ENCODE measurements at places on chromosomes 6 and 20.

DNA sequence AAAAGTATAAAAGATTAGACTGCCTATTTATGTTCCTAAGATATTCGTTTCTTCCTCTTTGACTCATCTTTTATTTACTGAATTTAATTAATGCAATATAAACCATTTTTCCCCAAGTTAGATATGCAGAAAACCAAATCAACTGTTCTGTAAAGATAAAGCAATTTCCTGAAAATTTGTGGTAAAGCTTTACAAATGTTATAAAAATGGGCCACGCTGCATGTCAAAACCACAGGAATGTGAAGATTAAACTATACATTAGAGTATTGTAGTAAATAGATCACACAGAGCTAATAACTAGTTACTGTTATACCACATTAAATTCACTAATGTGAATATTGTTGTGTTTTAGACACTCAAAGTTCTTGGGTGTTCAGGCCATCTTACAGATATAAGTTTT, 83.4 kb downstream of the OPN5 start:
- H3K4me3 ChIP-seq, result no peak overlapping the region
- no peaks in the 10 kb centered on the region for H3K27me3 ChIP-seq
- H3K4me1 ChIP-seq, result no peaks in the 10 kb centered on the region
- H3K27ac ChIP-seq, result no peak overlapping the region
- H3K36me3 ChIP-seq, result no peaks in the 10 kb centered on the region

DNA sequence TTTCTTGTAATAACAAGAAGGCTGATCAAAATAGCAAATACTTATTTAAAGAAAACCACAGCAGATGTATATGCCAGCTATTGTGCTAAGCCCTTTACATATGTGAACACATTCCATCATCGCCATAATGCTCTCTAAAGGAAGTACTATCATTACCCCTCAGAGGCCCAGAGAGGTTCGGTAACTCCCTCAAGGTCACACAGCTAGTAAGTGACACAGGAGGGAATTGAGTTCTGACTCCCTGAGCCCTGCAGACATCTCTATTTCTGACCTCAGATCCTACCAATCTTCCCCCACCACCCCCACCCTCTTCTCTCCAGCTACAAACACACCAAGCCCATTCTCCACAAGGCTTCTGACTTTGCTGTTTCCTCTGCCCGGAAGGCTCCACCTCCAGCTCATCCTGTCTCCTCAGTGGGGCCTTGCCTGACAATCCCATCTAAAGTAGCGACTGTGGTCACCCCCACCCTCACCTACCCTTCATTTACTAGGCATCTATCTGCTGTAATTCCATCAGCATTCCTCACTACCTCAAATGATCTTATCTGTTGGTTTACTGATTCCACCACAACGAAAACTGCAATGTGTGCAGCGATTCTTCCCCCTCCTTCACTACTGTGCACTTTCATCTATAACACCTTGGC, 234.5 kb downstream of the LRFN2 start:
- H3K4me3 ChIP-seq, result no peak overlapping the region
- no peaks in the 10 kb centered on the region for H3K36me3 ChIP-seq
- peaks cover 4% of the 10 kb centered on the region for H3K4me1 ChIP-seq
- DNase-seq, result no peak

DNA sequence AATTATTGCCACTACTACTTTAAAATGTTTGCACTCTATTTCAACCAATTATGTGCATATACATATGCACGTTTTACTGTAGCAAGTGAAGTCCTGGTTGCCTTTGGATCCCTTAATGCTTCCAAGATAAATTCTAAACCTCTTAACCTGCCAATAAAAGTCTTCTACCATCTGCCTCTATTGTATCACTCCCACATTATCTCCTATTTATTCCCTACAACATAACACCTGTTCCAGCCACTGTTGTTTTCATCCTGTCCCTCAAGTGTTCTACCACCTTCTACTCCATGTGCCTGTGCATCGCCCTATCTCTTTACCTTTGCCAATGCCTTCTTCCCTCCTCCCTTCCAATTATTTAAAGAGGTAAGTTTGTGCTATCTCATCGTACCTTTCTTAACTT, 499.0 kb upstream of the RNF217 start:
- H3K27me3 ChIP-seq, result no peaks in the 10 kb centered on the region
- H3K27ac ChIP-seq, result no peak overlapping the region
- no peaks in the 10 kb centered on the region for H3K36me3 ChIP-seq
- H3K4me3 ChIP-seq, result no peak overlapping the region
- no peak for DNase-seq

GRCh38 chr20:38133680-38134426, 31.2 kb downstream of the TGM2 start:
- peak overlapping the region; percentile 21 for H3K27ac ChIP-seq
- peaks cover 17% of the 10 kb centered on the region for H3K4me1 ChIP-seq
- H3K36me3 ChIP-seq, result no peaks in the 10 kb centered on the region
- peaks cover 8% of the 10 kb centered on the region for H3K27me3 ChIP-seq
- no peak for DNase-seq

DNA sequence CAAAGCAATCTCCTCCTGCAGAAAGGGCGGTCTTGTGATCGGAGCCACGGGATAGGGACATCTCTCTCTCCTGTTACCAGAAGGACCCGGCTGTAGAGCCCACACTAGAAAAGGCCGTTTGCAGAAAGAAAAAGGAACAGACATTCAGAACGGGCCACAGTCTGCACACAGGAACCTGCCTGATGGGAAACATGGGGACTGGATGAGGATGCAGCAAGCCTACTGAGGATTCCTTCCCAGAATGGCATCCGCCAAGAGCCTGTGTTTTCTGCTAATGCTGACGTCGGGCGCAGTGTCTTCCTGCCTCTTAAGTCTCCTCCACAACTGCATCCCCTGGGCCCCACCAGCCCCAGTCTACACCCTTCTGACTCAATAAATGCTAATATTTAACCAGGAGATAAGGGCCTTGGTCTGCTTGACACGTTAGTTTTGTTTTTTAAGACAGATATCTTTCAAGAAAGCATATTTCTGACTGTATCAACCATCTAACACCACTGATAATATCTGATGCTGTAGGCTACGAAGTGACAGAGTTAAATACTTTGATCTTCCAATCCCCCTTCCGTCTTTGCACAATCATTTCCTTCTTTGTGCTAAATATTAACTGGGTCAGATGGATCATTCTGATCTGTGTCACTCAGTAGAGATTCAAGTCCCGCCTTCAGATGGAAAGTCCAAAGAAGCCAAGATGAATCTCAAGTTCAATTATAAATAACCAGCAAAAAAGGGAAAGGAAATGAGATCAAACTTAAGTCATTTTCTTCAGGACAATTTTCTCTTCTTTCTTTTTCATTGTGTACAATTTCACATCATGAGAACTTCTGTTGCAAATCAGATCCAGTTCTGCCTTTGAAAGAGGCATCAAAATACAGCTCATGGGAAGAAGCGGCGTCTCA, 20.7 kb downstream of the FAM50B start:
- DNase-seq, result no peak
- peaks cover 4% of the 10 kb centered on the region for H3K4me1 ChIP-seq
- no peak overlapping the region for H3K27ac ChIP-seq
- no peak overlapping the region for H3K4me3 ChIP-seq

DNA sequence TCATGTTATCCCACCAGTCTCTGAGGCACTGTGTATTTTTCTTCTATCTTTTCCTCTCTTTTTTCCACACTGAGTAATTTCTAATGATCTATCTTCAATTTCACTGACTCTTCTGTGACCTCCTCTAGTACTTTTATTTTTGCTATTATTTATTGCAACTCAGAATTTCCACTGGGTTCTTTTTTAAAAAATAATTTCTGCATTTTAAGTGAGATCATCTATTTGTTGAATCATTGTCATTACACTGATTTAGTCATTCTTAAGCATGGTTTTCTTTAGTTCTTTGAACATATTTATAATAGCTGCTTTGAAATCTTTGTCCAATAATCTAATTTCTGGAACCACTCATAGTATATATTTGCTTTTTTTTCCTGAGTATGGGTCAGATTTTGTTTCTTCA, 96.7 kb upstream of the SLC22A16 start:
- no peak overlapping the region for H3K27ac ChIP-seq
- no peak for DNase-seq
- peaks cover 7% of the 10 kb centered on the region for H3K27me3 ChIP-seq
- H3K4me3 ChIP-seq, result no peak overlapping the region
- peaks cover 1% of the 10 kb centered on the region for H3K36me3 ChIP-seq

GRCh38 chr6:1255636-1256365, 56.1 kb upstream of the FOXQ1 start:
- no peak for DNase-seq
- peaks cover 2% of the 10 kb centered on the region for H3K27me3 ChIP-seq
- no peaks in the 10 kb centered on the region for H3K36me3 ChIP-seq

GRCh38 chr6:146650799-146651481, 52.2 kb downstream of the ADGB start:
- no peak overlapping the region for H3K4me3 ChIP-seq
- H3K4me1 ChIP-seq, result no peaks in the 10 kb centered on the region
- no peaks in the 10 kb centered on the region for H3K27me3 ChIP-seq
- no peak for DNase-seq
- no peaks in the 10 kb centered on the region for H3K36me3 ChIP-seq
- H3K27ac ChIP-seq, result no peak overlapping the region

DNA sequence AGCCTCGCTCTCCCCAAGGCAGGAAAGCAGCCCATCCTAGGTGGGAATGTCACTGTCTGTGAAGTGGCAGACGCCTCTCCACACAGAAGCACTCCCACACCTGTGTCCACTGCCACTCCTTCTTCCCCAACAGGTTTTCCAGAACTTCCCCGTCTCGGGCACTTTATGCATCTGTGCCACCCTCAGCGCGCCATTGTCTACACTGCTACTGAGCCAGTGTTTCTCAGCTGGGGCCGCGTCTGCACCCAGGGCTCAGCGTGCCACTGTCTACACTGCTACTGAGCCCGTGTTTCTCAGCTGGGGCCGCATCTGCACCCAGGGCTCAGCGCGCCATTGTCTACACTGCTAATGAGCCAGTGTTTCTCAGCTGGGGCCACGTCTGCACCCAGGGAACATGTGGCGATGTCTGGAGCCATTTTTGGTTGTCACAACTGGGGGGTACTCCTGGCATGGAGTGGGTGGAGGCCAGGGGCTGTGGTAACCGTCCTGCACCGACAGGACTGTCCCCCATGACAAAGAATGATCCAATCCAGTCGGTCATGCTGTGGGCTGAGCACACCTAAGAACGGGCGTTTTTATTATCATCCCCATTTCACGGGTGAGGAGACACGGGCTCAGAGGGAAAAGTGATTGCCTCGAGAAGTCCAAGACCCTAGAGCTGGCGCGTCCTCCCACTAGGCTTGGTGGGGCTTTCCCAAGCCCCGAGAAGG, 41.7 kb upstream of the ZBP1 start:
- H3K4me3 ChIP-seq, result no peak overlapping the region
- H3K27me3 ChIP-seq, result no peaks in the 10 kb centered on the region
- H3K36me3 ChIP-seq, result no peaks in the 10 kb centered on the region
- peaks cover 15% of the 10 kb centered on the region for H3K4me1 ChIP-seq
- peak; percentile 13 for DNase-seq

- H3K36me3 ChIP-seq, result no peaks in the 10 kb centered on the region
- no peaks in the 10 kb centered on the region for H3K4me1 ChIP-seq
- H3K27me3 ChIP-seq, result peaks cover 40% of the 10 kb centered on the region
- no peak overlapping the region for H3K4me3 ChIP-seq
Measured at GRCh38 chr20:4544765-4545164, 176.9 kb upstream of the PRND start.

DNA sequence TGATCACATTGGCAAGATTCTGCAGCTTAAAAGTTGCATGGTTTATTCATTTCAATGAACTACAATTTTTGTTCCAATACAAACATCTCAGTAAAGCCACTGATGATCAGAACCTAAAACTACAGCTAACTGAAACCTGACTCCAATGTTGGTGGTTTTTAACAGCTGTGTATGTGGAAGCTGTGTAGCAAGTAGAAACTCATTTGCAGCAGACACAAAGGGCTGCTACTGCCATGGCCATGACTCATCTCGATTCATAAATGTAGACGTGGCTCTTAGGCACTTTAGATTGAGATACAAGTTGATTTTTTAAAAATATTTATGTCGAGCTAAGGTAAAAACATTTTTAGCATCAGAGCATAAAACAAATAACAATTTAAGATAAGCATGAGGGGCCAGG, 19.5 kb upstream of the MAP3K4 start:
- H3K4me1 ChIP-seq, result no peaks in the 10 kb centered on the region
- no peaks in the 10 kb centered on the region for H3K36me3 ChIP-seq
- H3K27ac ChIP-seq, result no peak overlapping the region

GRCh38 chr20:25035921-25036320, 22.0 kb downstream of the ACSS1 start:
- peak overlapping the region; percentile 94 for H3K27ac ChIP-seq
- H3K36me3 ChIP-seq, result no peaks in the 10 kb centered on the region
- peaks cover 35% of the 10 kb centered on the region for H3K4me1 ChIP-seq
- H3K4me3 ChIP-seq, result peak overlapping the region; percentile 81
- no peak for DNase-seq
- no peaks in the 10 kb centered on the region for H3K27me3 ChIP-seq

GRCh38 chr20:24584538-24585356, 115.3 kb downstream of the SYNDIG1 start:
- no peak for DNase-seq
- H3K4me3 ChIP-seq, result no peak overlapping the region
- no peaks in the 10 kb centered on the region for H3K36me3 ChIP-seq

- H3K27me3 ChIP-seq, result no peaks in the 10 kb centered on the region
- no peak overlapping the region for H3K4me3 ChIP-seq
- DNase-seq, result no peak
- no peaks in the 10 kb centered on the region for H3K4me1 ChIP-seq
- no peaks in the 10 kb centered on the region for H3K36me3 ChIP-seq
Measured at GRCh38 chr6:161889324-161889723, 615.5 kb upstream of the AGPAT4 start.

GRCh38 chr20:25252686-25253421, 5.0 kb downstream of the PYGB start:
- no peak overlapping the region for H3K27ac ChIP-seq
- H3K27me3 ChIP-seq, result no peaks in the 10 kb centered on the region
- H3K4me1 ChIP-seq, result peaks cover 32% of the 10 kb centered on the region
- no peak for DNase-seq
- H3K4me3 ChIP-seq, result no peak overlapping the region

DNA sequence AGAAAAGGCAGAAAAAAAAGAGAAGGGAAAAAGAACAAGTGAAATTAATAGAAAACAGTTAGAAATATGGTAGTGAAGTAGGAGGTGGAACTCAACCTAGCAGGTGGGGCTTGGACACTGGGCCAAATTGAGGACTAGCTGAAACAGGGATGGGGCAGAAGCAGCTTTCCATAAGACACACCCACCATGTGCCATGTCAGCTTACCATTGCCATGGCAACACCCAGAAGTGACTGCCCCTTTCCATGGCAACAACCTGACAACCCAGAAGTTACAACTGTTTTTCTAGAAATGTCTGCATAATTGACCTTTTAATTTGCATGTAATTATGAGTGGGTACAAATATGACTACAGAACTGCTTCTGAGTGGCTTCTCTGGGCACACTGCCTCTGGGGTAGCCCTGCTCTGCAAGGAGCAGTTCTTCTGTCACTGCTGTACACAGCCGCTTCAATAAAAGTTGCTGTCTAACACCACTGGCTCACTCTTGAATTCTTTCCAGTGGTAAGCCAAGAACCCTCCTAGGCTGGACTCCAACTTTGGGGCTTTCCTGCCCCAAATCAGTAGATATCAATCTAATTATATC, 35.9 kb upstream of the SLC24A3 start:
- H3K4me3 ChIP-seq, result no peak overlapping the region
- no peaks in the 10 kb centered on the region for H3K4me1 ChIP-seq
- DNase-seq, result no peak
- no peaks in the 10 kb centered on the region for H3K36me3 ChIP-seq
- H3K27ac ChIP-seq, result no peak overlapping the region

GRCh38 chr6:44002067-44002592, 125.1 kb downstream of the MRPL14 start:
- H3K27ac ChIP-seq, result no peak overlapping the region
- H3K27me3 ChIP-seq, result peaks cover 36% of the 10 kb centered on the region
- peaks cover 16% of the 10 kb centered on the region for H3K4me1 ChIP-seq
- peaks cover 1% of the 10 kb centered on the region for H3K36me3 ChIP-seq
- H3K4me3 ChIP-seq, result peak overlapping the region; percentile 42

- peaks cover 22% of the 10 kb centered on the region for H3K27me3 ChIP-seq
- no peak overlapping the region for H3K27ac ChIP-seq
- no peak overlapping the region for H3K4me3 ChIP-seq
- H3K4me1 ChIP-seq, result peaks cover 7% of the 10 kb centered on the region
Measured at GRCh38 chr20:57772349-57772964, 62.6 kb upstream of the PMEPA1 start.

All from activated naive CD8-positive, alpha-beta T cell treated with anti-CD3 and anti-CD28 coated beads, Interleukin-2, amount 10 ng/mL, durations not matched to agents 7 days and 5 days (primary cell).